NCI-H1092 treated with DMSO at 0.1 percent for 48 hours (cell line): ENCODE measurements at places on chromosomes 1 and 21.

DNA sequence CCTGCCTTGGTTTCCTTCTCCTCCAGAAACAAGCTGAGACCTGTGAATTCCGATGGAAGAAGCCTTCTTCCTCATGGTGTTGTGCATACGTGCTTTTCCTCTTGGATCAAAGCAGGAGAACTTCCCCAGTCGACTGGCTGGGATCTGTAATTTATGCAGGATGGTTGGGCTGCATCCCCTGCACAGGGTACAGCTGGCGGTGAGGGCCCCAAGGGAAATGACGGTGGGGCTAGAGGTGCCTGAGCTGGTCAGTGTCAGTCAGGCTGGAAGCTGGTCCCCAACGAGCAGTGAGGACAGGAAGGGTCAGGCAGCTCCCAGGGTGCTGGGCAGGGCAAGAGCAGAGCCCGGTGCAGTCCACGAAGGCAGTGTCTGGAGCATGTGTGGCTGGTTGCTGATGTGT, 106.7 kb downstream of the CNIH3 start:
- no peak for DNase-seq

- DNase-seq = peak; percentile 90
Measured at GRCh38 chr1:16078925-16079656, 5.6 kb upstream of the FAM131C start.

DNA sequence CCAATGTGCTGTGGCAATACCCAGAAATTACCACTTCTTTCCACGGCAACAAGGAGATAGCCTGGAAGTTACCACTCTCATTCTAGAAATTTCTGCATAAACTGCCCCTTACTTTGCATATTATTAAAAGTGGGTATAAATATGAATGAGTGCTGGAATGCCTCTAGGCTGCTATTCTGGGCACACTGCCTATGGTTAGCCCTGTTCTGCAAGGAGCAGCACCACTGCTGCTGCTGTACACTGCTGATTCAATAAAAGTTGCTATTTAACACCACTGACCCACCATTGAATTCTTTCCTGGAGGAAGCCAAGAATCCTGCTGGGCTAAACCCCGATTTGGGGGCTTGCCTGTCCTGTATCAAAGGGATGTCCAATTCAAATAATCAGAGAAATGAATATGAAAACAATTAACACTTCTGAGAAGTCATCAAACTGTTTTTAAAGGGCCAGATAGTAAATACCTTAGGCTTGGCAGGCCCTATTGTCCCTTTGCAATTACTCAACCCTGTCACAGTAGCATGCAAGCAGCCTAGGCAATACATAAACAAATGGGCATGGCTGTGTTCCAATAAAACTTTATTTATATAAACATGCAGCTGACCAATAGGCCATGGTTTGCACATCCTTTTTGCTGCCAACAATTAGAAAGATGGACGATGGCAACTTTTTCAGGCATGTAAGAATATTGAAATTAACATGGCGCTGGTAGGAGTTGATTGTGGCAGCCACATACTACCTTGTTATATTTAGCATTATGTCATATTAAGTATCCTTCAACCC, 369.4 kb upstream of the B3GALT2 start:
- no peak for DNase-seq

- DNase-seq = no peak
Measured at GRCh38 chr1:204076891-204077290, 4.0 kb downstream of the SOX13 start.

DNA sequence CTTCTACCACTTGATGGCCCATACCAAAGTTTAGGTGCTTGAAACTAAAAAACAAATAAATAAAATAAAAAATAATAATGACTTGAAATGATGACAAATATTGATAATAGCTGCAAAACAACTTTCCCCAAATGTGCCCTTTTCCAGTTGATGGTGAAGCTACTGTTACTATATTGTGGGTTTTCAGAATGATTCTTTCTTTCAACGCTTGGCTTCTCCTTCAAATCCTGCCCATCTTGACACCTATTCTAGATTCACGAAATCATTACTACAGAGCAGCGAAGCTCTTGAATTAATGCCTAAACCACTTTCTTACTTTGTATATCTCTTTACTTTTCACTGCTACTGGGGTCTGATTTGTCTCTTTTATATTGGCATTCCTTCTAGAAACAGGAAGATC, 9.2 kb upstream of the C1orf141 start:
- DNase-seq = no peak

- no peak for DNase-seq
Measured at GRCh38 chr1:184437291-184437690, 50.5 kb downstream of the C1orf21 start.

- DNase-seq = no peak
Measured at GRCh38 chr1:221200464-221200863, 321.2 kb downstream of the HLX start.

- peak; percentile 98 for DNase-seq
Measured at GRCh38 chr1:37595440-37596181, at the start of gene GNL2. GNL2 (minus strand) TSS chr1:37595937; CDS start chr1:37595822, 115 bp downstream.

GRCh38 chr1:112540226-112540794, 31.5 kb downstream of the WNT2B start:
- no peak for DNase-seq
